ENCODE measurements at places on chromosomes 12 and 14.

DNA sequence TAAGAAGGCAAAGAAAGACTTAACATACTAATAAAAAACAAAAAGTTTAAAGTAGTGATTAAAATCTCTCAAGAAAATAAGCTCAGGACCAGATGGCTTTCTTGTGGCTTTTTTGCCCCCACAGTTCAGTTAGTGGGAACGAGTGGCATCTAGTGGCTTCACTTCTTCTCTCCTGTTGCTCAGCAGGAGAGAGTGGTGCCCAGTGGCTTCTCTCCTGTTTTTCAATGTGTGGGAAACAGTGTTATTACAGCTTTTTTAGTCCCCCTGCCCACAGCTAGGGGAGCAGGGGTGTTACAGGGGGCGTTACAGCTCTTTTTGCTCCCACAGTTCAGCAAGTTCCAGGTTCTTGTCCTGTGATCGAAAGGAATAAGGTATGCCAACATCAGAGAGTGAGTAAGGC is 135.2 kb downstream of the RERGL start:
- DNase-seq, result peak; percentile 5

DNA sequence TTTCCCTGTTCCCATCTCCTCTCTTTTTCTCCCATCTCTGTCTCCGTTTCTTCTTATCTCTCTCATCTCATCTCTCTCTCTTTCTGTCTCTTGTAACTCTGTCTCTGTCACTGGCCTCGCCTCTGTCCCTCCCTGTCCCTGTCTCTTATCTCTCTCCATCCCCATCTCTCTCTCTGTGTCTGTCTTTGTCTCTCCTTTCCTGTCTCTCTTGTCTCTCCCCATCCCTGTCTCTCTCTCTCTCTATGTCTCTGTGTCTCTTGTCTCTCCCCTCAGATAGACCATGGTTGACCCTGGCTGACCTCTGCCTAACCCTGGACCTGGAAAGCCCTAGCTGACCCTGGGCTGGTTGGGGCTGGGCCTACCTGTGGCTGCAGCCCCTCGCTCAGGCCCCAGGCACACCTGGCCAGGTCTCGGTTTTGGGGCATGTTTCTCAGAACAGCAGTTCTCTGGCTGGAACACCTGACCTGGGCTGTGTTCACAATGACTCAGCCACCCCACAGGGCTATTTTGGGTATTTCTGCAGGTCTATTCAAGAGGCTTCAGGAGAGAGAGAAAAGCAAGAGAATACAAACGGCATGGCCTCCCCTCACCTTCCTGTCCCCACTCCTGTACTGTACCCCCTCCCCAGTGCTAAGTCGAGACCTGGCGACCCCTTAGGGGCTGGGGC is 174.4 kb downstream of the TMEM121 start:
- no peak for DNase-seq

GRCh38 chr12:23536293-23536692 is 413.2 kb downstream of the SOX5 start:
- no peak for DNase-seq

DNA sequence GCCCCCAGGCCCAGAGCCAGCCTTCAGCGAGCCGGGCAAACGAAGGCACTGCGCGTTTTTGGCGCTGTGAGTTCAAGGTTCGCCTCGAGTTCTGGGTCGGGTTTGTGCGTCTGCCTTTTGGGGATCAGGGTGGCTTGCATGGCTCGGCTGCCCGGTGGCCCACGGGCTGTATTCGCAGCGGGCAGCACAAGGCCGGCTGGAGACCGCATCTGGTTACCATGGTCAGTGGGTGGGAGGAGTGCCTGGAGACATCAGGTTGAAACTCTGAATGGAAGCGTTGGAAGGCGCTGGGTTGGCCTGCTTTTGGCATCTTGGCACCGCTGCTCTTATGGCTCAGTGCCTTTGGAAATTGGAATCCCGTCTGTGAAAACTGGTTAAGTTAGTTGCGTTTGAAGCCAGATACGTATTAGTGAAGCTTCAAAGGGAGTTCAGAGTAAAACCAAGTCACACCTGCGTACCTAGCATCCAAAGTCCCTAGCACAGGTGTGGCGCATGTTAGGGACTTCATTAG is 50.9 kb downstream of the SNAPC1 start:
- peak; percentile 64 for DNase-seq

DNA sequence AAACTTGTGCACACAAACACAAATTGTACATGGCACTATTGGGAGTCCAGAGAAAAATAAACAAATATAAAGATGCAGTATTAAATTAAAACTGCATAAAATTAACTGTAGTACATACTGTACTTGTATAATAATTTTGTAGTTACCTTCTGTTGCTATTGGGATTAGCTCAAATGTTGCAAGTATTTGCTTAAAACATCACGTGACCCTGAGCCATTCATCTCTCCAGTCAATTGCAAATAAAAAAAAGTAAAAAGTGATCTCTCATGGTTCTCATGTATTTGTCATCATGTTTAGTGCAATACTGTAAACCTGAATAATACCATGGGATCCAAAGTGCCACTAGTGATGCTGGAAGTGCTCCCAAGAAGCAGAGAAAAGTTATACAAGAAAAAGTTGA is 88.1 kb upstream of the NAV3 start:
- no peak for DNase-seq

DNA sequence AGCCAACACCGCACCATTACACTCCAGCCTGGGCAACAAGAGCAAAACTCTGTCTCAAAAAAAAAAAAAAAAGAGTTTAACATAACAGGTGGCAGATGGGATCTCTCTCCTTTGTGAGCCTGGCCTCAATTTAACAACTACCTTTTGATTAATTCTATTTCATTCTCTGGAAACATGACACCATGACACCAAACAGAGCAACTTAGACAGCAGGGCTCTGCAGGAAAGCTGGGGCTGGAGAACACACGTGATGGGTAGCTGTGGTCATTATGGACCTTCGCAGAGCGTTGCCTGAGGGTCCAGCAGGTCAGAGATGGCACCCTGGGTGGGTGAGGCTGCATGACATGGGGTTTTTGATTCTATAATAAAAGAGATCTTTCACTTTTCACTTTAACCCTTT is 1.7 kb upstream of the DGLUCY start:
- no peak for DNase-seq

GRCh38 chr12:85468356-85469157 is 188.5 kb downstream of the ALX1 start:
- DNase-seq, result peak; percentile 32

DNA sequence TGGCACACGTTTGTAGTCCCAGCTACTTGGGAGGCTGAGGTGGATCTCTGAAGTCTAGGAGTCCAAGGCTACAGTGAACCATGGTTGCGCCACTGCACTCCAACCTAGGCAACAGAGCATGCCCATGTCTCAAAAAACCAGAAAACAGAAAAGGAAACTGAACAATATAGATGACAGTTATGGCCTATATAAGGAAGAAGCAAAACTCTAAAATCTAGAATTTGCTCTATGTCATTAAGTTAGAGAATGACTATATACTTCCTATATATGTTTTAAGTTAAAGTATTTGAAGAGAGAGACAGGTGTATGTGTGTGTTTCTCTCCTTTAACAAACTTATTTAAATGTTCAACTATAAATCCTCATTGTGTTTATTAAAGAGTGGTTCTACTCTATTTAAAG is 65.8 kb downstream of the MNAT1 start:
- no peak for DNase-seq

DNA sequence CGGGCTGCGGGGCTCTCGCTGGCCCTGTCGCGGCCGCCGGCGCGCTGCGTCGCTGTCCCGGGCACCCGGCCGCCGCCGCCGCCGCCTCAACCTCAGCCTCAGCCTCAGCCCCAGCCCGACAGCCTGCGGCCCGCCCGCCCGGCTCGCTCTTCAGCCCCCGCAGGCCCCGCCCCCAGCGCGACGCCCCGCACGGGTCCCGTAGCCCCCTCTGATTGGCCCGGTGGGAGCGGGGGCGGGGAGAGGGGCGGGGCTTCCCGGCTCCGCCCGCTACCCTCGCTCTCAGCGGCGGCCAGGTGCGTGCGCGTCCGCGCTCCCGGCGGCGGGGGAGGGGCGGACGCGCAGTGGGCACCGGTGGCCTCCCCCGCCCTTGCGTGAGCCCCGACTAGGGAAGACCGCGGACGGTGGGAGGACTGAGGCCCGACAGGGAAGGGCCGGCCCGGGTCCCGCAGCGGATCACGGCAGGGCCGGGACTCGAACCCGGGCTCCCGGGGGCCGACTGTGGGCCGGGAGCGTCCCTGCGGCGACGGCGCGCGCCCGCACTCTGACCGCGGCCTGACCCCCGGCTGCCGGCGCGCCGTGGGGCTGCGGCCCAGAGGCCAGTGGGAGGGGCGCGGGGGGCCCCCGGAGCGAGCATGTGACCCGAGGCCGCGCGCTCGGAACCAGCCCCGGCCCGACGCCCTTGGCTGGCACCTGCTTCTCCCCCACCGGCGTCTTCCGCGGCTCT is at the start of gene PPP1R13B:
Gene PPP1R13B (minus strand): TSS at position 125 of the 724 bp plus-strand sequence. CDS start 268 bp downstream, outside the sequence.
- peak; percentile 99 for DNase-seq

- no peak for DNase-seq
These were observed 207.0 kb downstream of the MYRFL start for GRCh38 chr12:70032076-70032475.

DNA sequence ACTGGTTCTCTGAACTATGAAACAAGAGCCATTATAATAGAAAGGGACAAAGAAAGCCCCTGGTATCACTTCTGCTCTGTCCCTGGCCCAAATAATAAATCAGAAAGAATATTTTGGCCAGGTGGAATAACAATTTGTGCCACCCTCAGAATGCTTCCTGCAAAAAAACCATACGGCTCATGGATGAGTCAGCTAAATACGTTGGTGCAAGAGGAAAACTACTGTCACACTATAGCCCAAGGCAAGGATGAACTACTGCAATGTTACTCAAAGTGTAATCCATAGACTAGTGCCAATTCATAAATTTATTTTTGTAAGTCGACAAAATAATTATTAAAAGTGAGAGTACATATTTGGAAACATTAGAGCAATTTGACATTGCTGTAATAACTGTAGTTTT is 68.2 kb downstream of the ANKS1B start:
- DNase-seq, result no peak

GRCh38 chr12:13288501-13288900 is 92.0 kb downstream of the EMP1 start:
- DNase-seq, result no peak

GRCh38 chr12:1660304-1661187 is 30.3 kb upstream of the ADIPOR2 start:
- peak; percentile 58 for DNase-seq

DNA sequence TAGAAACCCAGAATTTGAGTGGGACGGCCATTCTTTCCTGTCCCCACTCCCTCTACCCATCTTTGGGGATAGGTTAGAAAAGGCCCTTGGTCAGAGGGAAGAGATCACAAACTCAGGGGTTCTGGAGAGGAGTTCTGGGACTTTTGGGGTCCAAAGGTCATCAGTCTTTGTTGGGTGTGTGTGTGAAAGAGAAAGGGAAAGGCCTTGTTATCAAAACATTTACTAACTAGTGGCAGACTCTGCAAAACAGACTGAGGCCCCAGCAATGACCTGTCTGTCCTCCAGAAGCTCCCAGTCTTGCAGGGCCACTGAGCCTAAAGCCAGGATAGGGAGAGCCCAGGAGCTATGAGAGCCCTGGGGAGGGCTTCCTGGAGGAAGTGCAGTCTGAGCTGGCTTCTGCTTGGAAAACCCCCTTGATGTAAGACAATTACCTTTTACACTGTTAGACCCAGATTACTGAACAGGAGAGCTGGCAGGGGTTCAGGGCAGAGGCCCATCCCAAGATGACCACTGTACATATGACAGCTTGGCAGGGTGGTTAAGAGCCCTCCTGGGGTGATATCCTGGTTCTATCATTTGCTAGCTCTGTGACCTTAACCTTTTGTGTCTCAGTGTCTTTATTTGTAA is 429.1 kb upstream of the CCDC196 start:
- no peak for DNase-seq

GRCh38 chr14:57897144-57897748 is 31.4 kb upstream of the SLC35F4 start:
- no peak for DNase-seq

GRCh38 chr14:28875934-28876571 is 109.5 kb downstream of the FOXG1 start:
- peak; percentile 16 for DNase-seq

DNA sequence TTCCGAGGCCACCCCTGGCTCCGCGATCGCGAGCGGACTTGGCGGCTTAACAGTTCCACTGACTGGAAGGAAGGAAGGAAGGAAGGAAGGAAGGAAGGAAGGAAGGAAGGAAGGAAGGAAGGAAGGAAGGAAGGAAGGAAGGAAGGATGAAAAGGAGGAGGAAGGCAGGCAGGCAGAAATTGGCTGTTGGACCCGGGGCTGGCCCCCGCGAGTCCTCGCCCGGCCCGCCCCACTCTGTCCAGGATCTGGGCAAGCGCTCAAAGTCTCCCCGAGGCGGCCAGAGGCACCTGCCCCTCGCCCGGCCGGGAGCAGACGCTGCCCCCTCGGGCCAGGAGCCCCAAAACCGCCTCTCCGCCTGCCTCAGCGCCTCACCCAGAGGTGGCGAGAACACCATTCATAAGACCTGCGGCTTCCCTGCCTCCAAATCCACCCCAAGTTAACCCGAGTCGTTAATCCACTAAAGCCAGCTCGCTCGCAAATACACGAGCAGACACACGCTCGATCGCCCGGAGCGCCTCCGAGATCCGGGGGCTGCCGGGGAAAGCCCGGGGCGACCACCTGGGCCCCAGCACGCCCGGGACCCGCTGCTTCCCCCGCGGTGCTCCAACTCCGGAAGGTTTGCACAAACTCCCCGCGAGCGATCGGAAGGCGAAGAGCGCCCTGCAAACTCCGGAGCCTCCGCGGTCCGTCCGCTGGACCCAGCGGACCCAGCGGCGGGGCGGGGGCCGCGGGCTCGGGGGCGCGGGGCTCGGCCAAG is 844 bp downstream of the DPF3 start:
- DNase-seq, result peak; percentile 80

DNA sequence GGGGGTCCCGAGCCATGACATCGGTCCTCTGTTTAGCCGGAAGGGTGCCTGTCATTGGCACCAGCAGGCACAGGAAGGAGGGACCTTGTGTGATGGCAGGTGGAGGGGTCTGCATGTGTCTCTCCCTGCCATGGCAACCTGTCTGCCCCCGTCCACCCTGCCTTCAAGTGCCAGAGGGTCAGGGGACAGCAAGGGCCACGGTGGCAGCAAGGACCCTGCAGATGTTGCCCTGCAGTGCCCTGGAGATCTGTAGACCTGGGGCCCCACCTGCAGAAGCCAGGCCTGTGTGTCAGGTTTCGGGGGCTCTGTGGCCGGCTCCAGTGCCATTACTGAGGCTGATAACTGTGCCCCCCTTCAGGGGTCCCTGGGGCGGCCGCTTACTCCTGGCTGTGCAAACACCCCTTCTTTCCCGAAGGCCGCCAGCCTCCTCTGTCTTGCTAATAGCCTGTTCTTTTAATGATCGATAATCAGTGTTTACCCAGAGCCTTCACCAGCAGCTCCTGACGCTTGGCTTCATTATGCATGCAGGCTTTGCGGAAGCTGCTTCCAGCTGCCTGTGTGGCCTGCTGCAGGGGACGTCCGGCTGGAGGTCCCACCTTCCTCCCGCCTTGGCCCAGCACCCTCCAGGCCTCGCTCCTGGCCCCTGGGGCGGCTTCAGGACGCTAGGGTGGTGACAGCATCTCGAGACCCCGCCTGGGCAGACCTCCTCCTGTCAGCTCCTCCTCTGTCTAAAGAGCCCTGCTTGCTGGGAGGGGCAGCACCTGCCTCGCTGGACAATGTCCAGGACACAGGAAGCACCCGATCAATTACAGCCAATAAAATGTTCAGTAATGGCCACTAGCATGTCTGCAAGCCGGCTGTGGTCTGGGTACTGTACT is 153.0 kb downstream of the KIF26A start:
- DNase-seq, result peak; percentile 92

- no peak for DNase-seq
These were observed 466.4 kb downstream of the NPAS3 start for GRCh38 chr14:33404964-33405574.
